ENCODE measurements at places on chromosomes 1 and 21. TPM values are rescaled to one million over a fixed set of nuclear protein-coding genes. Genes with fewer than 3 reads are reported as not detected.

Gene KISS1
- polyA plus RNA-seq = 3.4 TPM

Gene MATN1
- polyA plus RNA-seq = 0.09 TPM

Gene TMEM240
- polyA plus RNA-seq = 7.2 TPM

Gene RABGGTB
- polyA plus RNA-seq = 122 TPM

Gene ARHGAP29
- 30.4 TPM for polyA plus RNA-seq

Gene AK5
- polyA plus RNA-seq = 34.2 TPM

Gene MANEAL
- 0.65 TPM for polyA plus RNA-seq

Gene TFF3
- polyA plus RNA-seq = not detected

DNA sequence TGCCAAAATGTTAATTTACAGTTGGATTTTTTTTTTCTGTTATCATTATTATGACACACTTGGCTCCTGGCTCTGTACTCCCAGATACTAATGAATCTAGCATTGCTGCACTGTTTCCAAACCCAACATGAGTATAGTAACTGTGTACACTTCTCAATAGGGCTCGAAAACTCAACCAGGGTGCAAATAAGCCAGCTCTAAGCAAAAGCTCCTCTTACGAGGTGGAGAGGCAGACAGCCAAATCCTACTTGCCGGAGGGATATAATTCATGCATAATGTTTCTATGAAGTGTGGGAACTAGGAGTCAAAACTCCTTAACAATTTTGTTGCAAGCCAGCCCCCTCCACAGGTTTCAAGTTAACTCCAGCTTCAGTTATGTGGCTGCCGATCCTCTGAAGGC is 510.4 kb upstream of the ZP4 start:
- no peak for DNase-seq

- no peak for DNase-seq
These were observed 23.1 kb downstream of the SLC35A3 start for GRCh38 chr1:99992760-99993467.

DNA sequence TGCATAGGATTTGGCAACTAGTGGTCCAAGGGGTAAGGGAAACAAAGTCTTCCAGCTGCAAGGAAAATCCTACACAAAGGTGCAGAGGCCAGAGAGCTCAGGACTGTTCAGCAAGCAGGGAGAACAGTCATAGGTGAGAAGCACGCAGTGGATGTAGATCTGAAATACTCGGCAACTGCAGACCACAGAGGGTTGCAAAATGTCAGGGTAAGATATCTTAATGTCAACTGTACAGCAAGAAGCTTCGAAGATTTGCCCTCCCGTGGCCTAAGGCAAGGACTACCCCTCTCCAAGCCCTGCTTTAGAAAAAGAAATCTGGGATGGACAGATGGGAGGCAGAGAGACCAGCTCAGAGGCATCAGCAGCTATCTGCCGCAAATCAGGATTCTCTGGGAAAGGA is 153.4 kb upstream of the IRF2BP2 start:
- no peak for DNase-seq

GRCh38 chr1:22141554-22142314 is 1.2 kb downstream of the WNT4 start:
- DNase-seq = no peak

DNA sequence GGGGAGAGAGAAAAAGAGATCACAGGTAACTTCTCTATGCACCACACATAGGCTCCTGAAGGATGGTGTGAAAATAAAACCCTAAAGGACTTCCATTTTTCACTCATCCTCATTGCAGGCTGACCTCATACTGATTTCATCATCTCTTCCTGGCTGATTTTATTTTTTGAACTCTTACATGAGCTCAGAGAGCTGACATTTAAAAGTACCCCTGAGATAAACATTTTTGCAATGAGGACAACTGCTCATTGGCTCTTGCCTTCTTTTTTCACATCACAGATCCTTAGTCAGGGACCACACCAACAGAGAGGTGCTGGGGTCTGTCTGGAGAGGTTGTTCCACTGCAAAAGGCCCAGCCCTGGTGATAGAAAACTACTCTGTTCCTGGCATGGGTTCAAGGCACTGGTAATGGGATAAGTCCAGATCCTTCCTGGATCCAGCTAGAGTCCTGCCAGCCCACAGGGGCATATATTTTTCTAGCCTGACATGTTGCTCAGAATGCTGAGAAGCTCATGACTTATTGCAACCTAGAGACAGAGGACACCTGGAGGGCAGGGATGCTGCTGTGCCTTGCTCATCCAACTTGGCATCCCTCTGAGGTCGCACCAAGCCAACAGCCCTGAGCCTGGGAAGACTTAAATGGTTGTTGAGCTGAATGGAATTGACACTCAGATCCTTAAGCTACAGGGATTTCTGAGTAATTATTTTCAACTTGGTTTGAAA is 360.0 kb downstream of the HHAT start:
- DNase-seq = no peak

GRCh38 chr1:224245188-224245587 is 62.1 kb downstream of the DEGS1 start:
- no peak for DNase-seq

- DNase-seq = peak; percentile 26
These were observed 126.4 kb upstream of the C1orf21 start for GRCh38 chr1:184260382-184260781.

DNA sequence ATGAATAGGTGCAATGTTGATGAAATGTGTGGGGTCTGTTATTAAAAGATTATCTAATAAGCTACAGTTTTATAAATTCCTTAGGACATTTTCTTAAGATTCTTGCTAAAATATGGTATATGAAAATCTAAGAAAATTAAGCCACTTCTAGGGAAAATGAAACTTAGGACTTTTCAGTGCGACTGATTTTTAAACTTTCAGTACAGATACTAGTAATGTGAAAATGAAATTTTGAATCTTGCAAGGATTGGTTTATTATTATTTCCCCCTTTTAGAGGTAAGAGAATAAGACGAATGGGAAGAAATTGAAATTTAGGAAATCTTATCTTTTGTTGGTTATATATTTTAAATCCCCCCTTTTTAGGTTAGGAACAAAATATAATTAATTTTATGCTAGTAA is 16.4 kb downstream of the CAPZA1 start:
- DNase-seq = no peak

DNA sequence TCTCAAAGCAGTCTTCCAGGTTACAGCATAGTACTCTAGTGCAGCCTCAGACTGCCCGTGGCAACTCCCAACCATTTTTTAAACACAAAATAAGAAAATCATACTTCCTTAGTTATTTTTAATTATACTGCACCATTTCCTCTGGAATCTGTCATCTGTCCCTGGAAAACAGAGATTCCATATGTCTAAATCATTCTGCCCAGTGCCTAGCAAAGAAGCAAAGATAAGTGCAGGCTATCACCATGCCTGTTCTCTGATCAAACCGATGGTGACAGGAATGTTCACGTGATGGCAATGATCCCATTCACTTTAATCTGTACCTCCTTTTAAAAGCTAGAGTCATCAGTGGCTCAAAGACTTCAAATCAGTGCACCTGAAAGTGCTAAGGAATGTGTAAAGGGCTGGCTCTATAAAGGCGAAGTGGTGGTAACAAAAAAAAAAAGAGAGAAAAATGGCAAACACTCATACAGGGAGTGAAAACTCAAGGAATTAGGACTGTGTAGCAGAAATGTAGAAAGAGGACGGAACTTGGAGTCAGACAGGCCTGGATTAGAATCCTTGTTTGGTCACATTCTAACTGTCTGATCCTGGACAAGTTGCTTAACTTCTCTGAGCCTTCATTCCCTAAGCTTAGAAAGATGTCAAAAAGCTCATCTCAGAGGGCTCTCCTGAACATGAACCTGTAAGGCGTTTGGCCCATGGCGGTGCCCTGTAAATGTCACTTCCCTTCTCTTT is 9.9 kb upstream of the CCN1 start:
- DNase-seq = no peak

DNA sequence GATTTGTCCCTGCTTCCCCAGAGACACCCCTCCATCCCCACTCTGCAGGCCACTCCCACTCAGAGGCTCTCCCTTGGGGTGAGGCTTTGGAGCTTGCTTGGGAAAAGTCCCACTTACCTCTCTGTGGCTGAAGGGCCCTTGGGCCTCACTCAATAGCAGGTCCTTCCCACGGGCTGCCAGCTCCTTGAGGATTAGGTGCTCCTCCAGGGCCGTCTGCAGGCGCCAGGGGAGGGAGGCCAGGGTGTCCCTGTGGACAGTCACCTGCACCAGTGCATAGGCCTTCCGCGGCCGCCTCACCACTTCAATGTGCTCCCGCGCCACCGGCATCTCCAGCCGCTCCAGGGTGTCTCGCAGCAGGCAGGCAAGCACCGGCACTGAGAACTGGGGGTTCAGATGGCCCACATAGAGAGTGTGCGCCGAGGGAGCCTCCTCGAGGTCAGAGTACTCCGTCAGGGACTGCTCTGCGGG is 1.4 kb downstream of the SLFNL1 start:
- DNase-seq = no peak

- DNase-seq = no peak
These were observed 44.2 kb downstream of the SLC19A1 start for GRCh38 chr21:45497846-45498645.

GRCh38 chr21:39088031-39088370 is 95.2 kb downstream of the PSMG1 start:
- no peak for DNase-seq

- peak; percentile 95 for DNase-seq
These were observed at the start of gene SH2D5 for GRCh38 chr1:20732588-20733359. SH2D5 (minus strand) TSS chr1:20732703; CDS start chr1:20728044, 4,659 bp downstream.

Measured in AG04450 (cell line).